Ascending aorta (tissue), 2 donors: ENCODE measurements at places on chromosomes 7 and 10. TPM values are rescaled to one million over a fixed set of nuclear protein-coding genes. Genes with fewer than 3 reads are reported as not detected.

DNA sequence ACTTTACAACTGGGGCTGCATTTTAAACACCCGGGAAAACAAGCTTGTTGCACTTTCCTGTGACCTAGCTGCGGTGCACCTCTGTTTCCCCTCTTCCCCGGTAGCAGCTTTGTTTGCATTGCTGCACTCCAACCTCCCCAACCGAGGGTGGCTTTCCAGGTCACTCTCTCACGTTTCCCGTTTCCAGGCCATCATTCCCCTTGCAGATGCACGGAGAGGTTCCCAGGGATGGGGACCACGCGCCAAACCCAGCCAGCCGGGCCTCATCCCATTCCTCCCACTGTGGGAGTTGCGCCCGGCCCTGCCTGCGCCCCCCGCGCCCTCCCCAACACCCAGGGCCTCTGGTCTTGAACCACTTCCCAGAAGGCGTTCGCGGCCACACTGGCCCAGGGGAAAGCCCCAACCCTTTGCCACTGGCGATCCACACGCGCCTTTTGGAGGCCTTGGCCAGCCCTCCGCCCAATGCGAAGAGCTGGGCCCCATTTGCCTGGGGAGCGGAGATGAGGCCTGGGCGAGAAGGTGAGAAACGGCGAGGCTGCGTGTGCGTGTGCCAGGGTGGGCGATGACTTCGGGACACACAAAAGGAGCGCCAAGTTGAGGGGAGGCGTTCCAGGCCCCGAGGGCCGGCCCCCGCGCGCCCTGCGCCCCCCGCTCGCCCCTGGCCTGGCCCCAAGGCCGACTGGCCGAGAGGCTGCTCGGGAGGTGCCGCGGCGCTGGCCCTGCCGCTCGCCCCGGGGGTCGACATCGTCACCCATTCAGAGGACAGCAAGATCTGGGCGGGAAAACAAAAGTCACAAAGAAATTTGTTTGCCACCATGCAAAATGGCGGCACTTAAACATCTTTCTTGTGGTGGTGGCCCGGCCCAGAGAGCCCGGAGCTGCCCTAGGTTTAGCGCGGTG lies 15.9 kb downstream of the SKIDA1 start:
- H3K36me3 ChIP-seq, result no peaks in the 10 kb centered on the region
- H3K27me3 ChIP-seq, result no peaks in the 10 kb centered on the region
- no peak overlapping the region for H3K27ac ChIP-seq
- DNase-seq, result no peak
- H3K4me3 ChIP-seq, result peak overlapping the region; percentile 51

GRCh38 chr10:62072901-62073300 lies 171.4 kb downstream of the ARID5B start:
- peaks cover 68% of the 10 kb centered on the region for H3K4me1 ChIP-seq
- peaks cover 31% of the 10 kb centered on the region for H3K36me3 ChIP-seq
- no peaks in the 10 kb centered on the region for H3K27me3 ChIP-seq
- H3K27ac ChIP-seq, result peak overlapping the region; percentile 26
- no peak overlapping the region for H3K4me3 ChIP-seq
- DNase-seq, result no peak

DNA sequence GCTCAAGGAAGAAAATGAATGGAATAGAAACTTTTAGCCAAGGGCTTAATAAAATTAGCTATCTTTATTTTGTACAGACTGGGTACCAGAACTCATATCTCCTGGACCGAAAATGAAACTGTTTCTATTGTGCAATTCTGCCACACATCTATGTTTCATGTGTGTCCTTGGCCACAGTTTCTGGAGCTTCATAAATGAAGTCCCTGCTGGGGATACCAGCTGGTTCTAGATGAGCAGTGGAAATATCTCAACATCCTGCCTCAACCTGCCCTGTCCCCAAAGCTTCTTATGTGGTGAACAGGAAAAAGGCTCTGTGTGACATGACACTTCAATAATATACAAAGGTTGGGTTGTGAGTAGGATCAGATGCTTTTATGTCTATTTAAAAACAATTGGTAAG lies 310.1 kb upstream of the SORCS1 start:
- H3K36me3 ChIP-seq, result no peaks in the 10 kb centered on the region
- no peaks in the 10 kb centered on the region for H3K4me1 ChIP-seq
- no peak overlapping the region for H3K4me3 ChIP-seq
- no peak overlapping the region for H3K27ac ChIP-seq
- no peaks in the 10 kb centered on the region for H3K27me3 ChIP-seq
- DNase-seq, result no peak

GRCh38 chr10:6019796-6020195 lies 42.4 kb downstream of the IL2RA start:
- no peak for DNase-seq
- H3K36me3 ChIP-seq, result no peaks in the 10 kb centered on the region
- no peak overlapping the region for H3K4me3 ChIP-seq
- no peaks in the 10 kb centered on the region for H3K4me1 ChIP-seq
- no peaks in the 10 kb centered on the region for H3K27me3 ChIP-seq
- no peak overlapping the region for H3K27ac ChIP-seq

DNA sequence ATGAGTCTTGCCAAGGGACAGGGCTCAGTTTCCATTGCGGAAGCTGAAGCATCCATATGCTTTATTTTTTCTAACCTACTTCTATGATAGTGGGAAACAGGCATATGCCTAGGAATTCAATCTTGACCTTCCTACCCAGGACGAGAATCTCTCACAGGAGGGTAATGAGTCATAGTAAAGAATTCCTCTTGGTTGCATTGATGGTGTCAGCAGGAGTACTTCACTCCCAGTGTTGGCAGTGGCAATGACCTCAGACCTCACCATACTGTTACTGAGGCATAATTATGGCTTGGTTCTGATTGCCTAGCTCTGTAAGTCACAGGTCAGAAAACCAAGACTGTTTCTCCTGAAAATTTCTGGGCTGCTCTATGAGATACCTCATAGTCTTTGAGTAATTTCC lies 552.9 kb downstream of the ARL4A start:
- H3K4me3 ChIP-seq, result no peak overlapping the region
- no peak overlapping the region for H3K27ac ChIP-seq
- H3K4me1 ChIP-seq, result no peaks in the 10 kb centered on the region
- no peak for DNase-seq

The VDAC2 gene
- 14.4 TPM for total RNA-seq

The GCK gene
- 2.7 TPM for total RNA-seq

The IFIT1B gene
- not detected for total RNA-seq

The VIPR2 gene
- 17.8 TPM for total RNA-seq
